ENCODE measurements at places on chromosomes 2 and 18.

DNA sequence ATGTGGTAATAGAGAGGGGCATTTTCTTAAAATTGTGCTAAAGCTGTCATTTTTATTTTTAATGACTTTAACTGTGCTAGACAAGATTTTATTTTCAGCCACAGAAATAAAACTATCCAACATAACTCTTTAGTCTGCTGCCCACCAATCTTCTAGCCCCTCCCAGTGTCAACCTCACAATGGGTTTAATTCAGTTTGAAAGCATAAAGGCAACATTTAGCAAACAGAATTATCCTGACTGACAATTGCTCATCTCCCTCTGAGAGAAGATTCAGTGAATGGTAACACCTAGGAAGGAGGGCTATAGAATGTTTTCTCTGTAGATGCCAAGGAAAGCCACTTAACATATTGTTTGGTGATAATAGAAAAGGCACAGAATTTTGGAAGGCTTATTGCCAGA is 5.2 kb downstream of the ERMN start:
- no peak for DNase-seq

DNA sequence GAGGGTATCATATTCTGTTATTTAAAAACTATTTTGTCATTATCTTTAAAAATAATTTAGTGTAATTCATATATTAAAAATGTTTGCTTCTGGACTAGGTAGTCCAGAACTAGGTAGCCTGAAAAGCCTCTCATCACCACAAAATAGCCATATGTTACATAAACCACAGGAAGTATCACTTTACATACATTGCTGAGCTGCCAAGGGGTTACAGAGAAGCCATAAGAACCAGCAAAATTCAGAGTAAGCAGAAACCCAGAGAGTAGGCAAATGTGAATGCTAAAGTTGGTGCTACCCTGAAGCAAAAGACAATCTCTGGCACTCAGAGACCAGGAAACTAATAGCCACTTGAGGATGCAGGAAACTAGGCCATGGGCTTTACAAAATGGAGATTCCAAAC is 60.9 kb downstream of the LOXHD1 start:
- no peak for DNase-seq

- DNase-seq: no peak
These were observed 9.0 kb upstream of the NPPC start for GRCh38 chr2:231935207-231935524.

- DNase-seq: no peak
These were observed 216.7 kb downstream of the TMEM163 start for GRCh38 chr2:134502104-134502503.

- no peak for DNase-seq
These were observed 16.6 kb downstream of the TSPYL6 start for GRCh38 chr2:54239427-54239826.

DNA sequence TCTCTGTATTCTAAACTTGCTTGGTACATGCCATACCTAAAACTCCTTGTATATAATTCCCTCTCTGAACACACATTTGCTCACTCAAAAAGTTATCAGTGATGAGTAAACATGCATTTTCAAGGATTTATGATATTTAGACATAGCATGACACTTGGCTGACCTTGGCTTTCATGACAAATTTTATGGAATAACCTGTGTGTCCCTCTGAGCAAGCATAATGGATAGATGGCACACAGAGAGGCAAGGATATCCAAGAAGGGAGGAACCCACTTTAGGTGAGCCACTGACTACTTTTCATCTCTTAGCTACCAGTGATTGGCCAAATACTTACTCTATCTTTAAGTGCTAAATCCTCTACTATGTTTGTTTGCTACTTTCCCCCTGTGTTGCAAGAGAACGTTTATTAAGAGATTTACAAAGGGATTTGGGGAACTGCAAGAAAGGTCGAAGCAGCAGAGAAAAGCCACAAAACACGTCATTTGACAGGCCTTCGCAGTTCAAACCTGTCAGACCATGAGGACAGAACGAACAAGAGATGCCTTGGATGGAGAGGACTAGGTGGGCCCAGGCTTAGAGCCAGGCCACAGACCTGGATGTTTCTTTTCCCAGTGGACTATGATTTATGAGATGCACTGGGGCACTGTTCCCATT is 379.9 kb downstream of the NBAS start:
- DNase-seq: no peak

DNA sequence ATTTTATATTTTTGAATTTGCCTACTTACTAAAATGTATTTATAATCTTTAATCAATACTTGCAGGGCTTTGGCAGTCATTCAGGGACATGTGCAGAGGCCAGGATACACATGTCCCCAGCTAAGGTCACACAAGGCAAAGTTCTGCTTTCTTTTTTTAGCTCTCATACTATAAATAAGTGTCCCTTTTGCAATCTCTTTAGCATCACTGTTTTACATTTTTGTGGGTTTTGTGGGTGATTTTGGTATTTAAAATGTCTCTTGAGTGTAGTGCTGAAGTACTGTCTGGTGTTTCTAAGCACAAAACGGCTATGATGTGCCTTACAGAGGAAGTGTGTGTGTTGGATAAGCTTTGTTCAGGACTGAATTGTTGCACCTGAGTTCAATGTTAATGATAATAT is 309.0 kb upstream of the GULP1 start:
- DNase-seq: no peak

- DNase-seq: peak; percentile 98
These were observed at the start of gene HAT1 for GRCh38 chr2:171922230-171923022. Gene HAT1, plus strand, starts transcription at chr2:171922461. Its CDS starts 40 bp downstream, at chr2:171922501.

- DNase-seq: no peak
These were observed 198.1 kb upstream of the NRP2 start for GRCh38 chr2:205484215-205484614.

DNA sequence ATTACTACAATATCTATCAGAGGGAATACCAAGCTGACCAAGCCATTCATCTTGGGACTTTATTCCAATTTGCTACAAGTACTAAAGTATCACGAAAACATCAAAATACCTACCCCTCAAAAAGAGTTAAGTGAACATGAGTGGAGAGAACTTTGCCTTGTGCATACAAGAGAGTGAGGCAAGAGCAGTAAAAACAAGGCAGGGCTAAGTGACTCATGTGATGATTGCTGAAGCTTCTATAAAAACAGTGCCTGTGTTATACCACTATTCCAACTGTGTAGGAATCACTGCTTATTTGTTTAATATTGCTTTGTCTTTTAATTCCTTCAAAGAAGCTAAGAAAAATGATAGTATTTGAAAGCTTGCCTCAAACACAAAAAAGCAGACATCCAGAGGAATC is 61.2 kb downstream of the FARSB start:
- no peak for DNase-seq

DNA sequence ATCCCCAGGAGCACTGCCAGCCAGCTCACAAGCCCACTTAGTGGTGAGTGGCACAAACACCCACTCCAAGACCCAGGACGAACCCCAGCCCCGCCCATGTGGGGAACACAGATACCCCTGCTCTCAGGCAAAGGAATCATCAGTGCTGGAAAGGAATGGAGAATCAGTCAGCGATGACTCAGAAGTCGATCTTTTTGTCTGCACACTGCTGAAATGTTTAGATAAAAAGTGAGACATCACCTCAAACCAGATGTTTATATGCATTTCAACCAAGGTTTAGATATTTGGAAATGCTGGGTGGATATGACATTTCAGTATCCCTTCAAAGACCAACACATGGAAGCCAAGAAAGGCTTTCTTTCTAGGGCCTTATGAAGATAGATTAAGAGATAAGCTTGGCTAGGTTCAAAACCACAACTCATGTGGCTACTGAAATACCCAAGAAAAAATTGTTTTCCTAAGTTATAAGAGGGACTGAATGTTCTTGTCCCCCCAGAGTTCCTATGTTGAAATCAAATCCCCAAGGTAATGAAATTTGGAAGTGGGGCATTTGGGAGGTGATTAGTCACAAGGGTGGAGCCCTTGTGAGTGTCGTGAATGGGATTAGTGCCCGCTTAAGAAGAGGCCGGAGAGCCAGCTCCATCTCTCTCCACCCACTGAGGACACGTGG is 43.7 kb downstream of the POU3F3 start:
- DNase-seq: no peak

DNA sequence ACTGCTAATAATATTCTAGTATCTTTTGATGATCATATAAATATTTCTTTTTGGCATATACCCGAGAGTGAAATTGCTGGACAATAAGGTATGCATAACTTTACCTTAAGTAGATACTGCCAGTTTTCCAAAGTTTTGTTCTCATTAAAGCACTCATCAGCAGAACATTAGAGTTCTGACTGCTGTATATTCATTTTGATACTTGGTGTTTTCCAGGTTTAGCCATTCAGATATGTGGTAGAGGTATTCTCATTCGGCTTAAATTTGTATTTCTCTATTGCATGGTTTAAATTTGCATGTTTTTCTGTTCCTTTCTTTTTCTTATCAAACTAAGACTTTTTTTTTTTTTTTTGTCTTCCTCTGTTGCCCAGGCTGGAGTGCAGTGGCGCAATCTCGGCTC is 18.2 kb downstream of the CYBRD1 start:
- no peak for DNase-seq

DNA sequence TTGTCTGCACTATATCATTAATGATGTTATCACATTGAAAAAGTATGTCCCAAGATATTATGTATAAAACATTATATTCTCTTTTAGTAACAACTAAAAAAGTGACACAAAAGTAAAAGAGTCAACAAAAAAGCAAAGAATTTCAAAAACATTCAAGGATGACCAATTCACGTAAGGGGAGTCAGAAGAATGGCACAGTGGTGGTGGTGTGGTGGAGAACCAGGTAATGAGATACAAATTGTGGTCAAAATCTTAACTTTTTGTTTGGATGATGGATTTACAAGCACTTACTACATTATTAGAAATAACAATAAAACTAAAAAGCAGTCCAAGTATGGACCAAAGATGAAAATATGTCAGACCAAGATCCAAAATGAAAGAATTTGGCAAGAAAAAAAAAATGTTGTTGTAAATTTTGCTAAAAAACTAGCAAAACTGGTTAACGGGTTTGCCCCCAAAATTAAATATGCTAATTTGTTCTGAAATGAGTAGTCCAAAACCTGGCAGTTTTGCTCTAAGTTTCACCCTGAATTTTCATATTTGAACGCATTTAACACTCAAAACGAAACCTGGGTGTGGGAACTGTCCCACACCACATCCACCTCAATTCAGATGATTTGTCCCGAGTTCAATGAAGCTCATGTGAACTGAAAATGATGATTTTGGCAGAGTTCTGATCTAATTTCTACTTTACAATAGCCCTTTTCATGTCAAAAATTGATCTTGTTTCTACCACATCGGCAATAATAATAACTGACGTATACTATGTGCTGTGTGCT is 135.8 kb downstream of the IKZF2 start:
- DNase-seq: peak; percentile 13

DNA sequence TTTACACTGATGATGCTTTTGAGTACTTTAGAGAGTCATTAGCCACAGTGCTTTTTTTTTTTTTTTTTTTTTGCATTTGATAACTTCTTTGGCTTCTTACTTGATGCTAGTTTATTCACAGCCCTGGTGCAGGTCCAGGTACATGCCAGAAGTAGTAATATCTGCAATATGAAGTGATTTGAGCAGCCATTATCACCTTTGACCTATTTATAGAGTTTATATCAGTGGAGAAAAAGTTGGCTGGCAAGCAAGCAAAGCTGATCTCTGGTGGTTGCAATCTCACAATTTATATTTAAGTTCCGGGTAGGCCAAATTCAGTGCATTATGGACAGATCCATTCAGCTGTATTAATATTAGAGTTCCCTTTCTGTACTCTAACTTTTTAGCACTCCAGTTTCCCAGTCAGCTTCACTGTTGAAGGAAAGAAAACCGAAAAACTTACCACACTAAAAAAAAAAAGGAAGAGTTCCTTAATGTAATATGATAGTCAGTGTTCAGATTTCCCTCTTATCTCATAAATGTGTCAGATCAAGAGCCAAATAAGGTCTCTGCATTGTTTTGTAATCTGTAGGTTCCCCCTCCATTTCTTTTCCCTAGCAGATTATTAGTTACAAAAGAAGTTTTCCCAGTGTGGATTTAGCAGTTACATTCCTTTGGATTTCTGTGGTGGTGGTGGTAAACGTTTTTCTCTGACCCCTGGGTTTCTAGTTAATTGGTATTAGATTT is 78.6 kb downstream of the HAUS1 start:
- DNase-seq: no peak

- no peak for DNase-seq
These were observed 32.0 kb downstream of the SLC14A1 start for GRCh38 chr18:45755934-45756333.

GRCh38 chr2:210399440-210400041 is 77.0 kb downstream of the LANCL1 start:
- no peak for DNase-seq

GRCh38 chr2:133561045-133561852 is 7.0 kb downstream of the NCKAP5 start:
- DNase-seq: no peak

GRCh38 chr2:45210462-45211195 is 201.4 kb upstream of the SIX2 start:
- DNase-seq: no peak

DNA sequence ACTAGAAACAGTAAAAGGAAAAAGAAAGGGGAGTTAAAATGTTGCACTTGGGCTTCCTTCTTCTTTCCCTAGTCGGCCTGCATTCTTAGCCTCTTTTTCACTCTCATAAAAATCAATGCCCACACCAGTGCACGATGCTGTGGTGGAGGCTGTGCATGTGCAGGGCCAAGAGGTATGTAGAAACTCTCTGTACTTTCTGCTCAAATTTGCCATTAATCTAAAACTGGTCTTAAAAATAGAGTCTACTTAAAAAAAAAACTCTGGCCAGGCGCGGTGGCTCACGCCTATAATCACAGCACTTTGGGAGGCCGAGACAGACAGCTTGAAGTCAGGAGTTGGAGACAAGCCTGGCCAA is 11.1 kb downstream of the TRAPPC8 start:
- DNase-seq: no peak

GRCh38 chr2:86213056-86213455 is 13.8 kb downstream of the MRPL35 start:
- DNase-seq: no peak

DNA sequence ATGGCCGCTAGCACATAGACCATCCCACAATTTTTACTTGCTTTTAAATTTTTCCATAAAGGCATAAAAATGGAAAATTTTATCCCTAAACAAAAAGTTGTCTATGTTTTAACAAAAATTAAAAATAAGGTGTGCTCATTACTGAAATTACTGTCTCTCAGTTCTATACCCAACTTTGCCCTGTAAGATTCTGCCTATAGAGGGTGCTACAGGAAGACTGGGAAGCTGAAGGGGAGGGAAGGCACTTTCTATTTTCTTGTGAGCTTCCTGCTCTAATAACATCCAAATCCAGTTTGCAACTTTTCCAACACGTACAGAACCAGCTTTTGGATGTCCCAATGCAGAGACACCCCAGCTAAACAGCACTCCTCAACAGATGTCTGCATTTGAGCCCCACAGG is 666.9 kb downstream of the PLCL1 start:
- no peak for DNase-seq

DNA sequence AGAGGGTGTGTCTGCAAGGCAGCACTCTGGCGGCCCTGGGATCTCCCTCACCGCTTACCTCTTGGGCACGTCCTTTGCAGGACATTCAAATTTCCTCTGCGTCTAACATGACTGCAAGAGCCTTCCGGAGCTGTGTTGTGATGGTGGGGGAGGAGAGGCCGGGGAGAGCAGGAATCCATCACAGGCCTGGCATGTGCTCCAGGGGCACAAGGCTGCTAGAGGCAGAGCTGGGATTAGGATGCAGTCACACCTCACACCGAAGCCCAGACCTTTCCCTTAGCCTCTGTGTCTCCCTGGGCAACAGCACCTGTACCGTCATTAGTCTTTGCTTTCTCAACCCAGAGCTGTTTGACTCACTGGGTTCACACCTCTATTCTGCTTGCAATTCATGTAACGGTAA is 111.3 kb downstream of the CMPK2 start:
- DNase-seq: no peak
